ENCODE measurements at places on chromosomes 5 and 9.

GRCh38 chr9:19689328-19690101 is 99.3 kb downstream of the SLC24A2 start:
- no peak for DNase-seq

- DNase-seq = no peak
Measured at GRCh38 chr5:141734501-141735229, 52.6 kb upstream of the ARAP3 start.

DNA sequence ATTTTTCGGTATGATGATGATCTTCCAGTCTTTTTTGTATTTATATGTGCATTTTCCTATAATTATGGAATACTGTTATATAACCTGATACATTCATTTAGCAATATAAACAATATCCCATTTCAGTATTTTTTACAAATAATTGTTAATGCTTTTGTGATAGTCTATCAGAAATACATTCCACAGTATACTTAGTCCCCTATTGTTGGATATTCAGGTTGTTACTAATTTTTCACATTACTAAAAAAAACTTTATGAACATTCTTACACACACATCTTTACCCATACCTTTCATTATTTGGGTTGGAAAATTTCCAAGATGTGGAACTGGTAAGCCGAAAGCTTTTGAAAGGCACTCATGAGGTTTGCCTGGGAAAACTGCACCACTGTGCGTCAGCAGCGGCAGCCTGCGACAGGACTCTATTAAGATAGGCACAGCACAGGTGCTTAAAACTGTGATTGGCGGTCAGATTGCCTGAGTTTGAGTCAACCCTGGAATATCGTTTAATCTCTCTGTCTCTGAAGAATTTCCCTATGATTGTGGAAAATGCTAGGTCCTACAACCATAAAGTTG is 147.5 kb upstream of the ERCC6L2 start:
- DNase-seq = no peak

GRCh38 chr9:94270009-94270408 is 10.9 kb downstream of the ZNF169 start:
- no peak for DNase-seq

DNA sequence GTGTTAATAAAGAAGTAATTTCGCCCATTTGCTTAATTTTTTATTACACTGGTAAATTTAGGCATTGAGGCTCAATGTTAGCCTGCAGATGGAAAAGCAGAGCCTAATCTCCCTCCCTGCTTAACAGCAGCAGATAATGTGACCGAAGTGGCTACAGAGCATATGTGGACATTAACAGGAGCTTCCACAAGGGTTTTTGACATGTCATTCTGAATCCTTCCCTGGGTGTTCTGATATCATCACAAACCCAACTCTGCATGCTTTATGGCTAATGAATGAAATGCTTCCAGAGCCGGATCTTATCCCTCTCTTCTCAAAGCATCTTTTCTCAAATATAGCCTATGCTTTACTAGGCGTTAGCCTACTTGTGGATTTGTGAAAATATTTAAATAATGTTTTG is 208.6 kb downstream of the CAAP1 start:
- DNase-seq = no peak

DNA sequence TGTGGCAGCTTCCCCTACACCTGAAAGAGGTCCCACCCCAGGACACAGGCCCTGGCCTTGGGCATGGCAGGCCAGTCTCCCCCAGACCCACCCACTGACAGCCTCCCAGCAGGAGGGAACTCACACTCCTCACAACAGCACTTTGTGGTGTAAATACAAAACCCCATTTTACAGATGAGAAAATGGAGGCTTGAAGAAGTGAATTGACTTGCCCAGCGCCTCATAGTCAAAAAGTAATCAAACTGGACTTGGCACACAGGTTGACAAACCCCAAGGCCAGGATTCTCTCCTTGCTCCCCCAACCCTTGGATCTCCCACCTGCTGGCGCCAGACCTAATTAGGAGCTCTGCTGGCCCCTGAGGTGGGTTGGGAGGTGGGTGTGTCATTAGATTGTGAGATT is 29.2 kb upstream of the NEK6 start:
- DNase-seq = no peak

DNA sequence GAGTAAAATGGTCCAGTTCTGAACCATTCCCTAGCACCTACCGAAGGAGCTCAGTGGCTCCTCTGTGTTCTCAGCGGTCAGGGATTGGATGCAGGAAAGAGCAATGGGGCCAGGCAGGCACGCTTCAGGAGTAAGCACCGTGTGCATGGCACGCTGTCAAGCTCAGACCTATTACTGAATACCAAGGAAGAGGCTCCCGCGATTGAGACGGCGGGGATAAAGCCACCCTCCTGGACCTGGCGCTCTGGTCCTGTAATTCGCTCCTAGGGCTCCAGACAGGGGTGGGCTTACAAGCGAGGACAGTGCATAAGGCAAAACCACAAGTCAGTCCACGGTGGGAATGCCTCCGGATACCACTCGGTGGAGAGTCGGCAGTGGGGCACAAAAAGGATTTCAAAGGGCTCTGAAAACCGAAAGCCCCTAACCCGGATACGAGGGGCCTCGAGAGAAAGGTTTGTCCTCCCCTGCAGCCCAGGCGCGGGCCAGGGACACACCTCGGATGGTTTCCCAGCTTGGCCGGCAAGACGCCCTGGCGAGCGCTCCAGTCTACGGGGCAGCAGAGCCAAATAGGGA is 988 bp downstream of the OXCT1 start:
- DNase-seq = no peak

DNA sequence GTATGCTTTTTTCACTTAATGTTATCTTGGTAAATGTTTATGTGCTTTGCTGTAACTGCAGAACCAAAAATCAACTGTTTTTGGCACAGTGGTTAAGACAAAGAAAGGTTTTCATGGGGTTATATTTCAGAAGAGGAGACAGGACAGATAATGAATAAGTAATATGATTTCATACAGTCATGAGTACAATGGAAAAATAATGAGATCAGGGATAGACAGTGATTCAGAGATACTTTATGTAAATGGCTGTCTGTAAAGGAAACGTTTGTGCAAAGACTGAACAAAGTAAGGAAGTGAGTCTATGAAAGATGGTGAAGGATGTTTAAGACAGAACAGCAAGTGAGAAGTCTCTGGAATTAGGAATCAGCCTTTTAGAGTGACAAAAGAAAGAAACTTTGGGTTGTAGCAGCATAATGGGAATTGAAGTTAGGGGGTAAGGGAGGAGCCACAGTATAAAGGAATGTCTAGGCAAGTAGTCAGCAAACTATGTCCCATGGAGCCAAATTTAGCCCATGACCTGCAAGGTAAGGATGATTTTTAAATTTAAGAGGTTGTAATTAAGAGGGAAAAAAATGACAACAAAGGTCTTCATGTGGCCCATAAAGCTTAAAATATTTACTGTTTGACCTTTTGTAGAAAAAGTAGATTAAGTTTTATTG is 55.0 kb downstream of the TNPO1 start:
- no peak for DNase-seq

GRCh38 chr5:77012601-77013000 is 17.6 kb upstream of the AGGF1 start:
- DNase-seq = no peak

DNA sequence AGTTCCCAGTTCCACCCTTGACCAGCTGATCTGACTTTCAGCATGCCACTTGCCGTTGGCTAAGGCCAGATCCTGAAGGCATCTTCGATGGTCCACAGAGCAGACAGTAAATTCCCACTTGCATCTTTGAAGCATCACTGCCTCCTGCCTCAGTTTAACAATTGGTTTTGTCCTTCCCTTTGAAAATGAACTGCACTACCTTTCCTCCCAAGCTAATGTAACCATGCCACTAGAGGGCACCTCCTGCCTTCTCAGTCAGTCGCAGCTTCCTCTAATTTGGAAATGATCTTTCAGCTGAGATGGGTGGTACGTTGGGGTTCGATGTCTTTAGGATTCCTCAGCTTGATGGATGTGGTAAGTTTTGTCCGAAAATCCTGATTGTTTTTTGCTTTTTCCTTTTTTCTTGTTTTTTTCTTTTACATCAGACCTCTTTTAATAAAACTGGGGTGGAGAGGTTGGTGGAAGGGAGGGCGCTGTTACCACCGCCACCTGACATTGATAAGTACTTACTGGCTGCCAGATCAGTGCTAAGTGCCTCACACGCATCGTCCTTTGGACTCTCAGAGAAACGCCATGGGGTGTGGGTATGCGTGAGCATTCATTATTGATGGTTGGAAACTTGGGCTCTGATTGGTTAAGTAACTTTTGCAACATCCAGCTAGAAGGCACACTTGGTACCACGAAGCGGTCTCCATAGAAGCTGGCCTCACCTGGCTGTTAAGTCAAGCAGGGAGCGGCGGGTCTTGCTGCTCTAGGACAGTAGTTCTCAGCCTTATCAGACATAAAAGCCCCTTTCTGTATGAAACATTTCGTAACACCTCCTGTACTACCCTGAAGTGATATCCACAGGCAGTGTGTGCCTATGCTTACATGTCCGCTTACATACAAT is 16.9 kb downstream of the PTTG1 start:
- no peak for DNase-seq

- no peak for DNase-seq
Measured at GRCh38 chr9:81844131-81844567, 84.1 kb upstream of the SPATA31D4 start.

DNA sequence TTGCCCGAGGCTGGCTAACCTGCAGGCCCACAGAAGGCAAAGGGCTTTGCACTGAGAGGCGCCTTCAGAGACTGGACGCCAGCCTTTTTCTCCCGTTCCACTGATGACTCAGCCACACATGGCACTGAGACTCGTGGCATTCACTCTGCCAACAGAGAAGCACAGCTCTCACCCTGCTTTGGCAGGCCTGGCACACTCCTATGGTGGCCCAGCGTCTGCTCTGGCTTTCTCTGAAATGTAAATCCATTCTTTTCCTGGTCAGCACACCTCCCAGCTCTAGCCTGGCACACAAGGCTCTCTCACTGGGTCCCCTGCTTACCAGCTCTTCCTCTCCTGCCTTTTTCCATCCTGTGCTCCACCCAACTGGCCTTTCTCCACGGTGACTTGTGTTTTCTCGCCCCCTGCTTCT is 5.9 kb upstream of the MELK start:
- DNase-seq = no peak

DNA sequence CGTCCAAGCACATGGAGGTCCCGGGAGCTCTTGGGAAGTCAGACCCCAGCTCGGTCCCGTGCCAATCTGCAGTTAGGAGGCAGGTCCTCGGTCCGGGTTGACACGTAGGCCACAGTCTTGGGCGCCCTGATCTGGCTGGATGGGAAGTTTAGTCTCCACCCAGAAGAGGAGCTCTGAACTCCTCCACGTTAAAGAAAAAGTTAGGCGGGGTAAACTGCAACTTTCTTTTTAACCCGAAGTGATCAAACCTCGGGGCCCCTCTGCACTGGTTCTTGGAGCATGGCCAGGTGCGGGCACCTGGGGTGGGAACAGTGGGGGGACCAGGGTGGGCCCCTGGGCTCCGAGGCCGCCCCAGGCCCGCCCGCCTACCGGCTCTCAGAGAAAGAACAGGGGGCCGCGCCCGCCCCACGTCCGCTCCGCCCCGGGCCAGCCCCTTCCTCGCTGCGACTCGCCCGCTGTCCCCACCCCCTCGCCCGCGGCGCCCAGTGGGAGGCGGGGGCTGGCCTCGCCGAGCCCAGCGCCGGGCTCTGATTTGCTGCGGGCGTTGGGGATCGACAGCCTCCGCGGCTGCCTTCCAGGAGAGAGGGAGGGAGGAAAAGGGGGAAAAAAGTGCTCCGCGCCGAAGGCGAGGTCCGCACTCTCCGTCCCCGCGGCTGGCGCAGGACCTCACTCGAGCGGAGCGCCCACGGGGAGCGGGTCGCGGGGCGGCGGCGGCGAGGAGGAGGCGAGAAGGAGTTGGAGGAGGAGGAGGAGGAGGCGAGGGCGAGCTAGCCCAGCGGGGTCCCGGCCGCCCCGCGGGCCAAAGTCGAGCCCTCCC is at the start of gene COL5A1:
TSS of gene COL5A1 (plus strand) at position 631 of the 817 bp plus-strand sequence. CDS start 385 bp downstream, outside the sequence.
- no peak for DNase-seq

DNA sequence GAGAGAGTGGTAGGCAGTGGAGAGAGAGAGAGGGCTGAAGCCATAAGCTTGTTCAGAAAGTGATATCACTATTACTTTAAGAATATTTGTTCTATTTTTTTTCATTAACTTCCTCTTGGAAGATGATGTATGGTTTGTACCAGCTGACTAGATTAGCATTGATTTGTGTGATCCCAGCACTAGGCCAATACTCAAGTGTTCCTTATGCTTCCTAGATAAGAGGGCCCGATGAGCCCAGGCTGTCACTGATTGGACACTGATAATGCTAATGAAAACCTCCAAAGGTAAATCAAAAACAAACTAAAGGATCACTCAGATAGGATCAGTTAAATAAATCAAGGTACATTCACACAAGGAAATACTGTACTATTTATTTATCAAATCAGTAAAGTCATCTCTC is 52.7 kb upstream of the OTULINL start:
- no peak for DNase-seq

DNA sequence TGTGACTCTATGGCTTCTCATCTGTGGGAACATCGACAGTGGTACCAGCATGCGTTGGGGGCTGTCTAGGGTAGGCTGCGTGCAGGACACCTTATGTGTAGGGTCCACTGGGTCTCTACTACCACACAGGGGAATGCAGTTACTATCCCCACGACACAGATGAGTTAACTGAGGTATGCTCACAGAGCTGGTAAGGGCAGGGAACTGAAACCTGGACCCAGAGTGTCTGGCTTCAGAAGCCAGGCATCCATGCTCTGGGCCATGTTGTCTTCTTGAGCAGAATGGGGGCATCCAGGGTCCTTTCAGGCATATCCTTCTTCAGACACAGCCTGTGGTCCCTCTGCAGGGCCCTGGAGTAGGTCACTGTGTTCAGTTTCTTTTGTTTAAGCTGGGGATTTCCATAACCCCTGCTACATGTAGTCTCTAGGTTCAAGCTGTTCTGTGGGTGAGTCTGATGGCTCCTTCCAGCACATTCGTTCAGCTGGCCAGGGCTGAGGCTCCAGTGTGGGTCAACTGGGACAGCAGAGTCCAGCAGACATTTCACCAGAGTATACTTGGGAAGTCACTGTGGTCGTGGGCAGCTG is 148.8 kb downstream of the GADD45G start:
- DNase-seq = no peak

DNA sequence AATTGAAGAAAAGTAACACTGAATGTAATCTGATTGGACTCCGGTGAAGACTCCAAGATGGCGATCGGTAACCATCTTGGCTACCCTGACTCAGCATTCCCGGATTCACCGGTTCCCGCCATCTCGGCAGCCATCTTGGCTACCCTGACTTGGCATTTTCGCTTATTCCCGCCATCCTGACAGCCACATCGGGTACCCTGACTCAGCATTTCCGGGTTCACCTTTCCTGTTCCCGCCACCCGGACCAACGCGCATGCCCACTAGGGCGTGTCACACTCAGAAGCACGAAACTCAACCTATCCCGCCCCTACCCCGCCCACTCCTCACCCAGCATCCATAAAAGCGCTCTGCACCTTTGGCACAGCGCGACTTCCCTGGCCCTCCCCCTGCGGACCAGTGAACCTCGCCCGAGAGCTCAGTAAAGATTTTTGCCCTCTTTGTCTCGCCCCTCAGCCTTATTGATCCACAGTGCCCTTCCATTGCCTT is 17.2 kb downstream of the SPTLC1 start:
- no peak for DNase-seq

- no peak for DNase-seq
Measured at GRCh38 chr5:174120401-174121005, 75.0 kb downstream of the NSG2 start.
